Left ventricle myocardium inferior (tissue), 1 donor: ENCODE measurements at places on chromosomes 4 and X. TPM values are rescaled to one million over a fixed set of nuclear protein-coding genes. Genes with fewer than 3 reads are reported as not detected.

The RADX gene
- 2.3 TPM for total RNA-seq

The UCP1 gene
- not detected for total RNA-seq

The SPACA5 gene
- not detected for total RNA-seq

The PPARGC1A gene
- 108 TPM for total RNA-seq

The CENPVL2 gene
- not detected for total RNA-seq

The CHST7 gene
- total RNA-seq, result 15.9 TPM

The NEUROG2 gene
- total RNA-seq, result not detected

The TSPAN7 gene
- 14.8 TPM for total RNA-seq

The ASB12 gene
- 4.3 TPM for total RNA-seq

The QRFPR gene
- total RNA-seq, result 0.25 TPM

The CASK gene
- 13.4 TPM for total RNA-seq

The ADH1A gene
- total RNA-seq, result 0.36 TPM

The IL3RA gene
- 6.9 TPM for total RNA-seq

The GBA3 gene
- not detected for total RNA-seq

The DOK7 gene
- total RNA-seq, result 46.7 TPM

The FRMD7 gene
- 0.14 TPM for total RNA-seq

The BEND2 gene
- not detected for total RNA-seq

The TMPRSS11D gene
- not detected for total RNA-seq

The DGKK gene
- total RNA-seq, result not detected

The NDNF gene
- 6.8 TPM for total RNA-seq
